Right renal cortex interstitium (tissue), 3 donors: ENCODE measurements at places on chromosomes 13 and 19. TPM values are rescaled to one million over a fixed set of nuclear protein-coding genes. Genes with fewer than 3 reads are reported as not detected.

GRCh38 chr19:40053491-40053890 is 2.5 kb downstream of the ZNF780B start:
- DNase-seq: no peak

GRCh38 chr19:55809381-55810058 is 22.3 kb downstream of the NLRP11 start:
- DNase-seq: peak; percentile 4

- no peak for DNase-seq
Measured at GRCh38 chr13:24042710-24043440, 117.6 kb upstream of the SPATA13 start.

GRCh38 chr13:111184458-111185401 is 69.6 kb downstream of the ARHGEF7 start:
- no peak for DNase-seq

GRCh38 chr19:21256722-21257121 is 72.5 kb downstream of the ZNF708 start:
- no peak for DNase-seq

DNA sequence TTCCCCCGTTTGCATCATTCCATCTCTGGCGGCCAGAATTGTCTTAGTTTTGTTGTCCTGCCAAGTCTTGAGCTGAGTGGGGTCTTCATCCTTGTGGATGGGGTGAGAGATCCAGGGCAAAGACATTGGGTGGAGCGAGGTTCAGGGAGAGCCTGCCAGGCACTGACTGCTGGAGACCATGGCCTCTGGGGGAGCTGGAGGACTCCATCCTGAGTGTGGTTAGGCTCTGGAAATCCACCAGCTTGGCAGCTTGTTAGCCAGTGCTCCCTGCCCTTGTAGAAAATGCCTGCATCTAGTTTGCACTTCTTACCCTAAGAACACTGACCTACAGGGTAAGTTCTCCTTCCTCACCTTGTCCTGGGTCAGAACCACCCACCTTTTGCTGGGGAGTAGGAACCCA is 97.2 kb upstream of the ZNF536 start:
- DNase-seq: no peak

GRCh38 chr19:33434069-33434885 is 60.8 kb downstream of the CEBPG start:
- no peak for DNase-seq

GRCh38 chr19:55372316-55373081 is 2.2 kb upstream of the IL11 start:
- DNase-seq: no peak

DNA sequence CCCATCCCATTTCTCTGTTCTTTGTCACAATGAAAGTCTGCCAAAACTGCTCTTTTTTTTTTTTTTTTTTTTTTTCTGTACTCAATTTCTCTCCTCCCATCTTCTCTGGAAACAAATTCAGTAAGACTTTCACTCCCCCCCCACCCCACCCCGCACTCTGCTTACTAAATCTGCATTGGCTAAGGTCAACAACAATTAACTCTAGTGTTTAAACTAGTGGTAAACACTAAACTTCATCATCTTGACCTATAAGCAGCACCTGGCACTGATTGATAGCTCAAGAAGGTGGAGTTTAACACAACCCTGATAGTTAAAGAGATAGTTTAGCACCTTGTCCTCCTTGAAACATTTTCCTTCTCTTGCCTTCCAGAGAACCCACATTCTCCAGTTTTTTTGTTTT is 14.1 kb upstream of the KLF12 start:
- no peak for DNase-seq

DNA sequence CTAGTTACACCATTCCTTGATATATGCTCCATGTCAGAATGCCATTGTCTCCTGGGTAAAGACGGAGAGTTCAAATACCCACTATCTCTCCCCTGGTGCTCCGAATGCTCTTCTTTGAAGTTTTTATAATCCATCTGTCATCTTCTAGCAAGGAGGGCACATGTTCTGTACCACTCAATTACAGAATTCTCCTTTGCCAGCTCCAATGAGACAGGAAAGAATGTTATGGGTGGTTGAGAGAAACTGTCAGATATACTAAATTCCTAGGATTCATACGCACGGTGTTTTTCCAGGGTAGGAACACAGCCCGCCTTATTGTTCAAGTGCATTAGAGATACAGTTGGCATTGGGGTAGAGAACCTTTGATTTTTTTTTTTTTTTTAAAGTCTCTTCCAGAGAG is 118.0 kb upstream of the ZNF536 start:
- no peak for DNase-seq

DNA sequence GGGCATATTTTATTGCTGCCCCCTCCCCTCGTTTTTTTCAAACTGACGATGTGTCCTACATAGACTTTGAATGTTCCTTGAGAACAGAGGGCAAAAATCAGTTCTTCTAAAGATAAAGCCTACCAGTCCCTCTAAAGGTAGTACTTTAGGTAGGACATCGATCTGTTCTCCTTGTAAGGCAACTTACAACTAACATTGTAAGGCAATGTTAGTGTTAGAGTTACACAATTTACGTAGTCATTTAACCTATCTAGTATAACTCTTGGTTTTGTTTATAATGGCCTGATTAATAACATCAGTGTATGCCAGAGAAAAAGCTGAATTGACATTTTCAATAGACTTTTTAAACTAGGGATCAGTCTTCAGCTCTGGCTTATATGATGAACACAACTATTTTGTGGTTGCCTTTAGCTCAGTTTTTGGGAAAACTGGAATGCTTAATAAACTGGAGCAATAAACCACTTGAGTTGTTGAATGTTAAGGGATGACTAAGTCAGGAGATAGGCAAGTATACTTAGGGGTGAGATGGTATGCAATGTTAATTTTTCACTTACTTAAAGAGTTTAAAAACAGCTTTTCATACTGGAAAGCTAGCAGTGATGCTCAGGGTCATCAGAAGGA is 2.2 kb downstream of the NDFIP2 start:
- no peak for DNase-seq

- DNase-seq: no peak
Measured at GRCh38 chr13:51934461-51935087, 72.8 kb downstream of the CCDC70 start.

DNA sequence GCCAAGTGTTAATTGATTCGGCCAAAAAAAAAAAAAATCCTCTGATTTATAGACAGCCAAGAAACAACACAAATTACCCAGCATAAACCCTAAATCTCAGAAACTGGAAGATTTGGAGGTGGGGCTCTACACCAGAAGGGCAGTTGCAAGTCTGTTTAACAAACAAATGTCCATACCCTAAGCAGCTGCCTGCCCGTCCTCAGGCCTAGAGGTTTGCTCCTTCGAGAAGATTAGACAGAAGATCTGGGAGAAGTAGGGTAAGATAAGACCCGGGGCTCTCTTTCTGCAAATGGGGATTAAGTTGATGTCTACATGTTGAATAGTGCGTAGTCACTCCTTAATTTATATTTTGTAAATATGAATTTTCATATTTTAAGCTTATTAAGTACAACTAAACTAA is 3.4 kb upstream of the N4BP2L1 start:
- DNase-seq: no peak

DNA sequence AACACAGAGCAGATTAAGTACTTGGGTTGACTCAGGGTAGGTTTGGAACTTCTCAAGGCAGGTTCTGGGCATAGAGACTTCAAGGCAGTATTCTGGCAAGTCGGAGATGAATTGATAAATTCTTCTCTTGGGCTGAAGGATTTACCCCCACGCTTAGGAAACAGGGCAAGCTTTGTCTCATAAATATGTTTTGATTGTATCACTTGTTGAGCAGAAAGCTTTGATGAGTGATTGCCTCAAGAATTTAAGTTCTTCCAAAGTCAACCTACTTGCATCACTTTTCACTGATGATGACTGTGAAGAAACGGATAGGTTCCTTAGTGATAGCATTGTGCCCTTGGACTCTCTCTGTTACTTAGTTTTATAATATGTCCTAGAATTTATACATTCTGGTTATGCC is 258.6 kb upstream of the DACH1 start:
- no peak for DNase-seq

DNA sequence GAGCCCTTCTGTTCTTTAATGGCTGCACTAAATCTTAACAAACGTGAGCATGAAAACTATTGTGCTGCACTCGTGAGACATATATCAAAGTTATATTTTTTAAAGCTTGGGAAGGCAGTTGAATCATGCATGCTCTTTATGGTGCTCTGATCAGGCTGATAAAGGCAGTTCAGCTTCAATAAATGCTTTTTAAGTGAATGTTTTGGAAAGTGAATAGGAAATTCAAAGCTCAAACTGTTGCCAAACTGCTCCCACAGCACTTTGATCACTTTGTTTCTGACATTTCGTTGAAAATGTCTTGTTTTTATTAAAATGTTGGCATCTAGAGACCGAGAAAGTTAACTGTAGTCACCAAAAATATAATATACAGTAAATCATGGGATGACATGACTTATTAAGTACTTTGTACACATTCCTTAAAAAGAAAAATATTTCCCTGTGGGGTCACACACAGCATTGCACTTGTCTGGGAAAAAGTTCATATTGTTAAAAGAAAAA is 625.7 kb upstream of the PCDH9 start:
- DNase-seq: peak; percentile 5

DNA sequence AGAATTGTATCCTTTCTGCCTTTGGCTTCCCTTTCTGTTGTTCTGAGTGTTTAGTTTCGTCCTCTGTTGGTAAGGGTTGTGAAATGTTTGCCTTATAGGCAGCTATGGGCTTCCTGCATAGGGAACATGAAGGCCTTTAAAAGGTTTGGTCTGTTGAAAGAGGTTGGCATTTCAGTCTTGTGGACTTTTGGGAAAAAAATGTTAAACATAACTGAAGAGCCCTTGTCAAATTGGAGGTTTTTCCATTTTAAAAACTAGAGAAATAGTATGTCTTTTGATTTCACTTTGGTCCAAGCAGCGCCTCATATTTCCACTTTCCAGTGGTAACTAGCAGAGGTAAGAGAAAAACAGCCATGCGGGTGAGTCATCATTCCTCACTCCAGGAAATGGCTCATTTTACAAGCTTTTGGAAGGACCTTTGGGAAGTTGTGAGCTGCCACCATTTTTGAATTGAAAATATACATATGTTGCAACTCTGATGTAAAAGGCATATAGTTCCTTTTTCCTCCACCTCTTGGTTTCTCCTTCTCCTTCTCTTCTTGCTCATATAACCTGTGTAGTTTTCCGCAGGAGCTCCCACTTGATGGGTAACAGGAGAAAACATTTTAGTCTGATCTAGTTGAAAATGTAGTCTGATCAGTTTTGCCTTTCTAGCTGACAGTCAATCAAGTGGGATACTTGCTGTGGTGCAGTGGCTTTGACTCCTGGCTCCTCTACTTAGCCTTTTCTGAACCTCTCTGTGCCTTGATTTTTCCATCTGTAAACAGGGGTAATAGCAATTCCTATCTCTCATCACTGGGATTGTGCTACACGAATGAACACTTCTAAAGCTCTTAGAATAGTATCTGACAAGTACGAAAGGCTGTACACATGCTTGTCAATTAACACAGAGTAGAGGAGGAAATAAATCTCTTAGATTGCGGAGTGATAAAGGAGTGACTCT is 23.0 kb downstream of the GPC6 start:
- DNase-seq: no peak

DNA sequence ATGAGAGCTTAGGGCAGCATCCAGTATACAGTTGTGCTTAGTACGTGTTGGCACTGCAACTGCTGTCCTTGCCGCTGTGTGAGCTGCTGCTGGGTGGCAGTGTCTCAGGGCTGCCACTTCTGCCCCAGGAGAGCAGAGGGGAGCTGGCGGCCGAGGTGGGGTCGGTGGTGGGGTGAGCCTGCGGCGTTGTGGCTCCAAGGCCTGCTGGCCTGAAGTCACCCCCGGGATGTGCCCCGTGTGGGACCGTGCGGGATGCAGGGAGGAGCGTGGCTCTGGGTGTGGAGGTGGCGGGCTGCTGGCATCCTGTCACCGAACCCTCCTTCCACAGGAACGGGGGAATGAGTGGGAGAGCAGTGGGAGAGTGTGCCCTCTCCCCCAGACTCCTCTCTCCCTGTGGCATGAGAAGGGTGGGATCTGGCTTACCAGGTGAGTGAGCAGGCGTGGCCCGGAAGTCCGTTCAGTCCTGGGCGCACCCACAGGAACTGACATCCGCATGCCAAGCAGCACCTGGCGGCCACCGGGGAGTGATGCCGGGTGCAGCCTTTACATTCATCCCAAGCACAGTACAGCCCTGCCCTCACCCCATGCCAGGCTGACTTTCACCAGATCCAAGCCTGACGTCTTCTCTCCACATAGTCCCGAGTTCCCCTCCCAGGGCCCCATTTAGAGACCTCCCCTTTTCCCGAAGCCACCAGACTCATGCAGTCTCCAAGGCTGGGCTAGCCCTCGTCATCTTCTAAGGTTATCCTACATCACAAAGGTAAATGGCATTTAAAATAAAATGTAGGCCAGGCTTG is 26.6 kb downstream of the MCF2L start:
- DNase-seq: no peak

DNA sequence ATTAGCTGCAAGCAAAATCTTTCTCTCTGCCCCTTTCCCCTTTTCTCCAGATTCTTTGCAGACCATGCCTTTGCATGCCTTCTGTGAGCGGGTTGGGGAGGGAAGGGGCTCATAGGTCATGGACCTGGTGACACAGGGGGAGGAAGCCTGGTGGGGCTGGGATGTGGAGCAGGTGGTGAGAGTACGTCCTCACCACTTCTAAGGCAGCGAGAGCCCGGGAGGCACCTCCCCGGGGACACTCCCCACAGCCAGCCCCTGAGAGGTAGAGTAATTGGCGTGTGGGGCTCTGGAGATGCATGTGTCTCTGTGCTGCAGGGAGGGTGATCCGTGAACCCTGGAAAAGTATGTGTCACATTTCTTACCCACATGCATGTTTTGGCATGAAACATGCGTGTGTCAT is 42.5 kb upstream of the EHD2 start:
- no peak for DNase-seq

DNA sequence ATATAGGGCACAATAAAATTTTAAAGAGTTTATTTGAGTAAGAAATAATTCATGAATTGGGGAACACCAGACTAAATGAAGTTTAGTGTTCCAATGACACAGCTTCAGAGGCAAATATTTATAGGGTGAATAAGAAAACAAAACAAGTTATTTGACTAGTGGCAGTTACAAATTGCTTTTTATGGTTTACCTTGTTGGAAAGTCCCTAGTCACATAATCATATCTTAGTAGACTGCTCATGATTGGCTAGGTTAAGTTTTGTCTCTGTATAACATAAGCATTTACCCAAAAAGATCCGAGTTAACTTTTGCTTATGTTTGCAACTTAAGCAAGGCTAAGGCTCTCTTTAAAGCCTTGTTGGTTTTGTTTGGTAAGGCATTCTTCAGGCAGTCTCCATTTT is 224.7 kb upstream of the MIR17HG start:
- DNase-seq: no peak

- no peak for DNase-seq
Measured at GRCh38 chr13:101654883-101655282, 202.4 kb downstream of the ITGBL1 start.

KLHL1 gene
- 0.69 TPM for polyA plus RNA-seq

SLAIN1 gene
- polyA plus RNA-seq: 22.7 TPM

PLPP2 gene
- 3.0 TPM for polyA plus RNA-seq

EFNA2 gene
- polyA plus RNA-seq: 2.1 TPM

NLRP4 gene
- polyA plus RNA-seq: not detected

GJA3 gene
- 13.7 TPM for polyA plus RNA-seq

INTS6 gene
- polyA plus RNA-seq: 41.4 TPM

BCAM gene
- polyA plus RNA-seq: 403 TPM
